RPMI7951 (cell line): ENCODE measurements at places on chromosomes 3 and 15. TPM values are rescaled to one million over a fixed set of nuclear protein-coding genes. Genes with fewer than 3 reads are reported as not detected.
A peak's percentile ranks its signal among the peaks of the same experiment; 100 is the strongest.

GRCh38 chr3:126679831-126680666 is 24.0 kb upstream of the CHCHD6 start:
- peak; percentile 27 for DNase-seq

GRCh38 chr15:45457220-45457619 is 65.3 kb downstream of the SLC30A4 start:
- DNase-seq = no peak

DNA sequence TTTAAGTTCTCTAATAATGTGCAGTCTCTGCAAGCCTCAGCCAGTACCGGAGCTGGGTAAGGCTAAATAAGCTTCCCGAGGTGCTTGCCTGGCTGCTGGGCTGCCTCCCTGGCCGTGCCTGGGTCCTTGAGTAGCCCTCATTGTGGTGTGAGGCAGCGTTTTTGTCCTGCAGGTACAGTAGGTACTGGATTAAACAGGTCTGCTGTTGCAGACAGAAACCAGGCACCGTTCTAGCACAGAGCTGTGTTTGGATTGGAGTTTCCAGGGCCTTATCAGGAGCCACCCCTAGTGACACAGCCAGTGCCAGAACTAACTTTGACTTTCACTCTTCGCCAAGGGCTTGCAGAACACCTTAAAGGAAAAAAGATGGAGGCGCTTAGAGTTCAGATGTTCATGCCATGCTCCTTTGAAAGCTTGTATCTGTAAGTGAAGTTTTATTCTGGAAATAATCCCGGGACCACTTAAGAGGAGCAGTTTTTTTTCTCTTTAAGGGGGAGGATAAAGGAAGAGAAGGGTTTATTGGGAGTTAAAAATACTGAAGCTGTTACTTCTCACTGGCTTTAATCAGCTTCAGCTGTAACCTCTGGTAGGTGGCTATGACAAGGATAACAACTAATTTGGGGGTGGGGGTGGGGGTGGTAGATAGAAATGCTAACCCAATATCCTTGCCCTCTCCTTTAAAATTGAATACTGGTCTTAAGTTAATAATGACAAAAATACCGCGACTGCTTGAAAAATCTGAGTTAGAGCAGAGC is 126.8 kb downstream of the MITF start:
- DNase-seq = no peak

- no peak for DNase-seq
These were observed 7.4 kb upstream of the ULK3 start for GRCh38 chr15:74850393-74850792.

- peak; percentile 78 for DNase-seq
These were observed 2.2 kb upstream of the GRAMD2A start for GRCh38 chr15:72199721-72200212.

- peak; percentile 92 for DNase-seq
These were observed 181.6 kb downstream of the ABHD5 start for GRCh38 chr3:43872301-43872700.

GRCh38 chr3:191455257-191455952 is 5.6 kb upstream of the PYDC2 start:
- DNase-seq = peak; percentile 47

DNA sequence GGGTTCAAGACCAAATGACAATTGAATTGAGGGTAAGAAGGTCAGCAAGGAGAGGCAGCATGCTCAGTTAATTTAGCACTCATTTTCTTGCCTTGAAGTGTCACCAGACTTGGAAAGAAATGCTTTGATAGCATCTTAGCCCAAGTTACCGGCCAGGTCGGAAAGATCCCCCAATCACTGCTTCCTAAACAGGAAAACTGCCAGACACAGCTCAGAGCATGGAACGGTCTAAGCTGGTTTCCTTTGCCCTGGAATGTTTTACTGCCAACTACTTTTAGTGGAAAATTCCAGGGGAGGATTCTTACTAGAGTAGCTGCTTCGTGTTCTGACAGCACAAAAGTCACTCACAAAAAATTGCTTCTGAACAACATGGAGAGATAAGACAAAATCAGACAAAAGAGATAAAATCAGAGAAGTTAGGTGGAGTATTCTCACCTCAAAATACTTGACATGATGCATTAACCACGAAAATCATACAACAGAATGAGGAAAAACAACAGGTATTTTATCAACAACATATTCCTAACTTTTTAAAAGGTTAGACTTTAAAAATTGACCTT is 65.5 kb downstream of the CCR4 start:
- no peak for DNase-seq

DNA sequence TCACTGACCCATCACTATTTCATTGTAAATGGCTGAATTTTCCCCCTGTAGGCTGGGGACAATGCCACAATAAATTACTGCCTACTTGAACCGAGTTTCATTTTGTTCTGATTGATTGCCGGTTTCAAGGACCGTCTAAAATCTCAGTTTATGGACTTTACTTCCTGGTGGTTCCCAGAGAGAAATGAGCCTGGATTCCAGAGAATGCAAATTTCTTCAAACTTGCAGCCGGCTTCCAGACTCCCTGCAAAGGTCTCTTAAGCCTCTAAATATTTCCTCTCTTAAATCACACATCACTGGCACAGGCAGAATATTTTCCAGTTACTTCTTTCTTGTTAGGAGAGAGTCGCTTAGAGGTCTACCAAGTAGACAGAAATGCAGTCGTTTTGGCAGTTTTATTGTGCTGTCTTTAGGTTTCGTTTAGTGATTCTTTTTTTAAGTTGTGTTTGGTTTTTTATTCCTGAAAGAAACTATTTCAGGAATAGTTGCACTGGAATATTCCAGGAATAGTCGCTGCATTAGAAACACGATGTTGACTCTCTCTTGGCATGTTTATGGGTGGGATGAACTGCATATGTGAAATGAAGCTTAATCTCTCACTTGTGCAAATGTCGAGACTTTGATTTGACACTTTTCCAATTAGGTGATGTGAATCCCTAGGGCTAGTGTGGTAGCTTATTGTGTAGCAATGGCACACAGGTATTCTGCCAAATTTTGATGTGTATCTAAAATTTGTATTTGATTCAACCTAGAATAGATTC is 284.1 kb upstream of the NR2E3 start:
- DNase-seq = no peak

GRCh38 chr3:14799146-14799545 is 19.6 kb upstream of the FGD5 start:
- no peak for DNase-seq

- peak; percentile 24 for DNase-seq
These were observed 407.1 kb downstream of the VPS13C start for GRCh38 chr15:61653110-61653509.

DNA sequence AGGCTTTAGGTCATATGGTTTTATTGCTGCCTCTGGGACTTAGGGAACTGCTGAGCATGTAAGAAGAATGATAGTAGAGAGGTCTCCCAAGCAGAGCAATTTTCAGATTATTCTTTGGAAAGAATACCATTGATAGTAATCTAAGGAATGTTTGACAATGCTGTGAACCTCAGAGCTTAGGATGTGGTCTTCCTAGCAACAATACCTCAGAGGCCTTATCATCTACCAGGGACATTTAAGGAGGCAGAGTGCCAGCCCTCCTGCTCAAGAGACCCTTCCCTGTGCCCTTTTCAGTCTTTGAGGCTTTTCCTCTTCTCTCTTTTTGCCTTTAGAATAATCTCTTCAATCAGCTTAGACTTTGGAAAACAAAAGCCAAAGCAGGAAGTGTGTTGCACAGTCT is 272.1 kb downstream of the OXSM start:
- no peak for DNase-seq

- DNase-seq = no peak
These were observed 139.1 kb upstream of the EIF1B start for GRCh38 chr3:40170395-40170794.

GRCh38 chr3:144590854-144591253 is 619.2 kb downstream of the DIPK2A start:
- peak; percentile 7 for DNase-seq

DNA sequence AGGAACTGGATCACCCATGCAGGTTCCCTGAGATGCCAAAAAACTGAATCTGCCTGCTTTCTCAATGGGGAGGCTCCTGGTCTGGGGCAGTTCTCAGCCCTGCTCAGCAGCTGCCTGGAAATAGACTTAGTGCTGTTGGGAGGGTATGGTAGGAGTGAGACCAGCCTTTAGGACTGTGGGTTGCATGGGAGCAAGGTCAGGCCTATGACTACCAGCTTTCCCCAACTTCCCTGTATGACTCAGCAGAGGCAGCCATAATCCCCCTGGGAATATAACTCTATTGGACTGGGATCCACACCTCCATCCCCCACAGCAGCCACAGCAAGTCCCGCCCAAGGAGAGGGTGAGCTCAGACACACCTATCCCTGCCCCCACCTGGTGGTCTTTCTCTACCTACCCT is 87.0 kb downstream of the CFAP44 start:
- peak; percentile 30 for DNase-seq

GRCh38 chr3:138113326-138113725 is 2.1 kb downstream of the DZIP1L start:
- peak; percentile 33 for DNase-seq

DNA sequence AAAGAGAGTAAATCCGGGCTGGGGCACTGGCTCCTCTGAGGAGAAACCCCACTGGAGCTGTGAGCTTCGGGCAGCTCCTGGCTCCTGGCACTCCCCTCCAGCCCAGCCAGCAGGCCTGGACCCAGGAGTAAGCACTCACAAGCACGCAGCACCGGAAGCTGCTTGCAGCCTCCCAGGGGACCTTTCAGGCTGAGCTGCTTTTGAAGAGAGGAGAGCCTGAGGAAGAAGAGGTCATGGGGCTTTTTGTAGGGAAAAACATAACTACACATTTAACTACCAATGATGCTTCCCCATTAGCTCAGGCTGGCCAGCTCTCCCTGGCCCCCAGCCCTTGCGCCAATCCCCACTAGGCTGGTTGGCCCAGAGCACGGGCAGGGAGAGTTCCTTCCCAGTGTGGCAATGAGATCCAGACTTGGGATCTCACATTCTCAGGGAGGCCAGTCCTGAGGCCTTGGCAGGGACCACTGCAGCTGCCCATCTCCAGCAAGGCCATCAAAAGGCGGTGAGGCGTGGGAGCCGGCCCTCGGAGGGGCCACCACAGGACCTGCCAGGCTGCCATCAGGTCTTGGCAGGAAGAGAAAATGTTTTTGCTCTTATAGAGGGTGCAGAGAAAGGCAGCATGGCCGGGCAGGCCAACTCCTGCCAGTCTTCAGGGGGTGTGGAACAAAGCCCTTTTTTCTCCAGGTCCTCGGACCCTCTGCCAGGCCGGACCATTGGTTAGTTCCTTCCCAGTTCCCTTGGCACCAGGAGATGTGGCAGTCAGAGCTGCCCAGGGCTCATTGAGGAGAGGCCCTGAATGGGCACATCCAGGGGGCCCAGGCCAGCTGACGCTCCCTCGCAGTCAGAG is 41.5 kb upstream of the MFGE8 start:
- no peak for DNase-seq

GRCh38 chr15:90829942-90830440 is 38.4 kb upstream of the FURIN start:
- DNase-seq = no peak

GRCh38 chr3:101138817-101139216 is 145.6 kb upstream of the ABI3BP start:
- no peak for DNase-seq

GRCh38 chr3:89353465-89353864 is 246.0 kb downstream of the EPHA3 start:
- no peak for DNase-seq

- DNase-seq = peak; percentile 37
These were observed at the start of gene HRH1 for GRCh38 chr3:11154036-11154952. TSS of gene HRH1 (plus strand) at chr3:11154493. CDS start at chr3:11259038, 104,545 bp downstream.

DNA sequence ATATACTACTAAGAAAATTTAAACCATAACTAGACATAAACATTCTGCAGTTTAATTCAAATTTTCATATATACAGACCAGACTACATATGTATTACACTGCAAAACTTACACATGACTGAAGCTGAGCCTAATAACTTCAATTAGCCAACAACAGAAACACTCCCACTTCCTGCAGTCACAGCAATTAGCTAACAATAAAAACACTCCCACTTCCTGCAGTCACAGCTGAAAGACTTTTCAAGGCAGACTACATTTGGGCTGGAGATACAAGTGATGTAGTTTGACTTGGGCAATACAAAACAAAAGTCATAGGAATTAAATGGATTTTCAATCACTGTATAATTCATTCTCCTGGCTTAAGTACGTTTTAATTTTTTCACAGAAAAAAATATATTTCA is 10.3 kb downstream of the TM2D3 start:
- DNase-seq = peak; percentile 19

C2CD4A gene
- total RNA-seq = not detected in 2 replicates

PLIN1 gene
- total RNA-seq = 0.20 TPM in 1 of 2 replicates, not detected in the other

TMEM207 gene
- not detected in 2 replicates for total RNA-seq

CCDC33 gene
- total RNA-seq = 1.1 and 2.1 TPM in 2 replicates

STT3B gene
- total RNA-seq = 175 and 186 TPM in 2 replicates

SLC22A13 gene
- 0.29 TPM in 1 of 2 replicates, not detected in the other for total RNA-seq

IQSEC1 gene
- total RNA-seq = 8.1 and 10.4 TPM in 2 replicates

PLCD1 gene
- total RNA-seq = 3.5 and 4.1 TPM in 2 replicates

BFSP2 gene
- not detected in 2 replicates for total RNA-seq

TMEM44 gene
- 13.8 and 19.0 TPM in 2 replicates for total RNA-seq
